ENCODE measurements at places on chromosomes 5 and 9. TPM values are rescaled to one million over a fixed set of nuclear protein-coding genes. Genes with fewer than 3 reads are reported as not detected.

NACC2 gene
- 12.0 TPM for total RNA-seq

CRHBP gene
- not detected for total RNA-seq

GHR gene
- 0.42 TPM for total RNA-seq

SHISAL2B gene
- total RNA-seq = not detected

OR1J2 gene
- not detected for total RNA-seq

RASEF gene
- 8.3 TPM for total RNA-seq

F12 gene
- 14.4 TPM for total RNA-seq

DMRT3 gene
- not detected for total RNA-seq

CER1 gene
- total RNA-seq = not detected

CTXN3 gene
- total RNA-seq = not detected

All from airway epithelial cell (primary cell).